ENCODE measurements at places on chromosomes 1 and 21. TPM values are rescaled to one million over a fixed set of nuclear protein-coding genes. Genes with fewer than 3 reads are reported as not detected.

OR2T29 gene
- total RNA-seq, result not detected

EXTL1 gene
- not detected for total RNA-seq

PRAMEF33 gene
- not detected for total RNA-seq

LCE2C gene
- total RNA-seq, result not detected

LAMC1 gene
- total RNA-seq, result 249 TPM

PGM1 gene
- 130 TPM for total RNA-seq

ICOSLG gene
- 0.80 TPM for total RNA-seq

CRP gene
- 0.33 TPM for total RNA-seq

TFAP2E gene
- total RNA-seq, result 2.6 TPM

STMN1 gene
- 28.4 TPM for total RNA-seq

HCN3 gene
- total RNA-seq, result 2.3 TPM

SPRR2E gene
- total RNA-seq, result not detected

IFNLR1 gene
- 10.7 TPM for total RNA-seq

BLACAT1 gene
- total RNA-seq, result 0.66 TPM

S100A8 gene
- 26.5 TPM for total RNA-seq

Measured in breast epithelium (tissue), 4 donors.